ENCODE measurements at places on chromosomes 3 and 15.

- no peak for DNase-seq
These were observed 8.9 kb upstream of the AADACL2 start for GRCh38 chr3:151724576-151725562.

GRCh38 chr3:74591342-74591741, 23.1 kb downstream of the CNTN3 start:
- no peak for DNase-seq

DNA sequence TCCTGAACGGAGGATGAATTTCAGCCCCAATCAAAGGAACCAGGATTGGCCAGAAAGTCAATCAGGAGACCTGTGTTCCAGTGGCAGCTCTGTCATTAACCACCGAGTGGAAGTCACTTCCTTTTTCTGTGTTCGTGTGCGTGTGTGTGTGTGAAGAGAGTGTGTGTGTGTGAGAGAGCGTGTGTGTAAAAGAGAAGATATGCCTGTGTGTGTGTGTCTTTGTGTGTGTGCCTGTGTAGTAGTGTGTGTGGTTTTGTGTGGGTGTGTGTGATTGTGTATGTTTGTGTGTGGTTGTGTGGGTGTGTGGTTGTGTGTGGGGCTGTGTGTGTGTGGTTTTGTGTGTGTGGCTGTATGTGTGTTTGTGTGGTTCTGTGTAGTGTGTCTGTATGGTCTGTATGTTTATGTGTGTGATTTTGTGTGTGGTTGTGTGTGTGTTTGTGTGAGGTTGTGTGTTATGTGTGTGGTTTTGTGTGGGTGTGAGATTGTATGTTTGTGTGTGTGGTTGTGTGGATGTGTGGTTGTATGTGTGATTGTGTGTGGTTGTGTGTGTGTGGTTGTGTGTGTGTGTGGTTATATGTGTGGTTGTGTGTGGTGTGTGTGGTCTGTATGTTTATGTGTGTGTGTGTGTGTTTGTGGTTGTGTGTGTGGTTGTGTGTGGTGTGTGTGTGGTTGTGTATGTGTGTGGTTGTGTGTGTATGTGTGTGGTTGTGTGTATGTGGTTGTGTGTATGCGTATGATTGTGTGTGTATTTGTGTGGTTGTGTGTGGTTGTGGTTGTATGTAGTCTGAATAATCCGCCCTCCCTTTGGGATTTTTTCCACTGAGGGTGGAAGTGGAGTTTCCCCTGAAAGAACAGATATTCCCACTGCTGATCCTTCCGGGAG, 314.4 kb downstream of the SHQ1 start:
- no peak for DNase-seq

GRCh38 chr3:26118165-26118564, 328.3 kb downstream of the OXSM start:
- no peak for DNase-seq
